WTC11 (cell line): ENCODE measurements at places on chromosomes 16 and 17.
A peak's percentile ranks its signal among the peaks of the same experiment; 100 is the strongest.

DNA sequence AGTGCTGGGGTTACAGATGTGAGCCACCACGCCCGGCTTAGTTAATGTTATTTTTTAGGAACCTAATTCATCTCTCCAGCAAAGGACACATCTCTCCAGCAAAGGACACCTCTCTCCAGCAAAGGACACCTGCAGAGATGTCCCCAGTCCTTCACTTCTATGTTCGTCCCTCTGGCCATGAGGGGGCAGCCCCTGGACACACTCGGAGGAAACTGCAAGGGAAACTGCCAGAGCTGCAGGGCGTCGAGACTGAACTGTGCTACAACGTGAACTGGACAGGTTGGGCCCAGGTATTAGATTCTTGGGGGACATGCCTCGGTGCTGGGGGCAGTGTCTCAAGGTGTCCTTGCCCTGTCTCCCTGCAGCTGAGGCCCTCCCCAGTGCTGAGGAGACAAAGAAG is 4.7 kb downstream of the PFAS start:
- DNase-seq, result no peak

DNA sequence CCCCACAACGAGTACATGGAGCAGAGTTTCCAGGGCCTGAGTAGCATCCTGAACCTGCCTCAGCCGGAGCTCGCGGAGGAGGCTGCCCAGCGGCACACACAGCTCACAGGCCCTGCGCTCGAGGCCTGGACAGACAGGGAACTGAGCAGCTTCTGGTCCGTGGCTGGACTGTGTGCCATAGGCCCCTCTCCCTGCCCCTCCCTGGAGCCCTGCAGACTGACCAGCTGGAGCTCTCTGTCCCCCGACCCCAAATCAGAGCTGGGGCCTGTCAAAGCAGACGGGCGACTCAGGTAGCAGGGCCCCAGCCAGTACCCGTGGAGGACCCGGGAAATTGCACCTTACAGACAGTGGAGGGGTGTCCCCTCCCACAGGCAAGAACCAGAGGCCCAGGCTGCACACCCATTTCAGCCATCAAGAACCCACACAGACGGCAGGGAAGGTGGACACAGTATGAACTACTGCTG is 13.0 kb downstream of the MRPL27 start:
- DNase-seq, result no peak

DNA sequence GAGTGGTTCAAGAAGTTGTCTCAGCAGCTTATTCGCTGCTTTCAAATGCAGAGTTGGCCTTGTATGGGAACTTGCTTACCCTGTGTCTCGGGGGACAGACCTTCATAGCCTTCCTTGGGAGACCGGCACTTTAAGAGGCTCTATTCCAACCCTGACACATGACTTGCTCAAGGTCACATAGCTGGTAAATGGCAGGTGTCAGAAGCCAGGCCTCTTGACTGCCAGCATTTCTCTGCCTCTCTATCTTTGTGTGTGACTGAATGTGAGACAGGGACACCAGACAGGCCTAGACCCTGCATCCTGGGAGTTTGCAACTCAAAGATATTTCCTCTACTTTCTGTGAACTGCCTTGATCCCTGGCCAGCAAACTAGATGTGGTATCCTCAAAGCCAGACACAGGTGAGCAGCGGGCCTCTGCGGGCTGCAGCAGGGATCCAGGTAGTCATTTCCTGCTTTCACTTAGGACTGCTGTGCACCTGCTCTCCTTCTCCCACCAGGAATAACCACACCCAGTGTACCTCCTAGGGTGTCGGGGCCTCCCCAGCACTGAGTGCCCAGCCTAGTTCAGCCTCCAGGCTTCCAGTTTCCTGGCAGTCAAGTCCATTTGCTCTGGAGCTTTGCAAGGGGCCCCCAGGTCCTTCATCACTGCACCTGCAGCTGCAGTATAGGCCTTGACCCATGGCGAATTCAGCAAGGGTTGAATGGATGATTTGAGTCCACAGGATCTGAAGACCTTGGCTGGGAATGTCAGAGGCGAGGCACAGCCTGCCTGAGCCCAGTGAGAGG is 116.6 kb upstream of the TNRC6C start:
- no peak for DNase-seq

DNA sequence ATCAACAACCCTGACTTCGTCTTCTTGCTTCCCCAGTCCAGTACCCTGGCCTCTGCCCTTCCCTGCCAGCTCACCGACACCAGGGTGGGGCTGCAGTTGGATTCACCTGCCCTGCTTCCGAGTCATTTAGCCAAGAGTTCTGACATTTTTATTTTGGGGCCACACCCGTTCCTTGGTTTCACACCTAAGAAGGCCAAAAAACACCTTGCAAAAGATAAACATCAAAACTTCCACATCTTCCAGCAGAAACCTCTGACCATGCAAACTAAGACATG is 41.8 kb upstream of the GFOD2 start:
- no peak for DNase-seq

- peak; percentile 64 for DNase-seq
Measured at GRCh38 chr17:76527430-76528111, 9.9 kb downstream of the CYGB start.

- DNase-seq, result no peak
Measured at GRCh38 chr17:58969156-58969555, 137.5 kb downstream of the TRIM37 start.

- no peak for DNase-seq
Measured at GRCh38 chr16:89019511-89019910, 42.5 kb upstream of the CBFA2T3 start.

DNA sequence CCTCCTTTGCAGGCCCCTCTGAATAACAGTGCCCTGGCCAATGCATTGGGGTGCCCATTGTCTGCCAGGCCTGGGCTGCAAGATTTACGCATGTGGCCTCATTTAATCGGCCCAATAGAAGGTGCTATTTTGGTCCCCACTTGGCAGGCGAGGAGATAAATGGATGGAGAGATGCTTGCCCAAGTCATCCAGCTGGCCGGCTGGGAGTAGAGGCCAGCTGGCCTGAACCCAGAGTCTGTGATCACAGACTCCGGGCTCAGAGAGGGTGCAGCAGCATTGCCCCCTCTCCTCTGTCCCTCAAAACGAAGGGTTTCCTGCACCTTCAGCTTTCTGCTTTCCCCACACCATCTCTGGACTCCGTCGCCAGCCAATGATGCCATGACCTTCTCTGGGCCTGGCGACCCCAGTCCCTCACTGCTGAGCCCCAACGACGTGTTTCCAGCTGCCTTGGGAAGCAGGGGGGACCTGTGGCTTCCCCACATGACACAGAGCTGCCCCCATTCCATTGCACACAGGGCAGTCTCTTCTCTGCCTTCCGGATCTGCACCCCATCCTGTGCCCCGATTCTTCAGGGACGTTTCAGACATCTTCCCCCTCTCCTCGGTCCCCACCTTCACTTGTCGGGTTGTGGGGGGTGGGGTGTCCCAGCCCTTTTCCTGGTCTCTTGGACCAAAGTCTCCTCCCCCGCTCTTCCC is 3.5 kb upstream of the ADGRG1 start:
- no peak for DNase-seq

GRCh38 chr16:87690911-87691685 is 74.7 kb downstream of the KLHDC4 start:
- DNase-seq, result no peak

GRCh38 chr17:59366040-59366757 is 34.7 kb downstream of the YPEL2 start:
- DNase-seq, result peak; percentile 78

DNA sequence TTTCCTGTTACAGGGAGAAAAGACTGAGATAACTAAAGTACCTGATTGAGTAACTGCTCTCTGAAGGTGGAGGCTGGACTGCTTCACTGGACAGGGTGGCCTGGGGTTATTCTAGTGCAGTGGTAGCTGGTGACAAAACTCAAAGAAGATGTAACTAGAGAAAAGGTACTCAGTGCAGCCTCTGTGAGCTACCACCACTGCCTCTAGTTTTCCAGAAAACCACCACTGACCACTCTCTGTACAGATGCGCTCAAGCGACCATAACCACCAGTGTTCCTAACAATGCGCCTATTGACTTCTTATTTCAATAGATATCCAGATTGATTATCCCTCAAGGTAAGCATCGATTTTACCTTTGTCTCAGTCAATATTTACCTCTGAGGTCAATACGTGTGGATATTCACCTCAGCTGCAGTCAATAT is 492.2 kb downstream of the WWOX start:
- no peak for DNase-seq

- no peak for DNase-seq
Measured at GRCh38 chr17:8622191-8622590, 8.3 kb downstream of the MYH10 start.

GRCh38 chr16:72464597-72465368 is 292.8 kb upstream of the PMFBP1 start:
- DNase-seq, result no peak

DNA sequence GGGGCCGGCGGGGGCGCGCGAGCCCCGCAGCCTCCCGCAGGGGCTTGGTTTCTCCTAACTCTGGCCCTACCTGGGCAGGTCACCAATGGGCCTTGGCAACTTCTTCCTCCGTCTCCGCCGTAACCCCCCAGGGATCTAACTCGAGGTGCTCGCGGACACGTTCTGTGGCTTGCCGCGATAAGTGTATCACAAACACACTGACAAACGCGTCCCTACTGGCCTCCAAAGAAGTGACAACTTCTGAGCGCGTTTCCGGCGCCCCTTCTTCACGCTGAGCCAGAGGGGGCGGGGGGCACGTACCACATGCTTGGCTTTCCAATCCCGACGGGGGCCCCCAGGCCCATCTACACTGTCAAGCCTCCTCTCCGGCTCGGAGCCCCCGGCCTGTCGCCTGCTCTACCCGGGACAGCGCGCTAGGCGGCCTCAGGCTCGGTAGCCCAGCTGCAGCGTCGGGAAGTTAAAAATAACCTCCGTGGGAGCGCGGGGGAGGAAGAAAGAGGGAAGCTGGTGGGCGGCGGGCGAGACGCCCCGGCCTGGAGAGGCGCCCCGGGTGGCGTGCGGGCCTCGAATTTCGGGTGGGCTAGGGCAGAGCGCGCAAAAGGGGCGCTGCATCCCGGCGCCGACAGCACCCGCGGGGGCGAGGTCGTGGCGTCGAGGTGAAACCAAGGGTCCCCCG is 725 bp upstream of the SPHK1 start:
- DNase-seq, result peak; percentile 59

- no peak for DNase-seq
Measured at GRCh38 chr16:87240211-87241136, 76.7 kb downstream of the C16orf95 start.

DNA sequence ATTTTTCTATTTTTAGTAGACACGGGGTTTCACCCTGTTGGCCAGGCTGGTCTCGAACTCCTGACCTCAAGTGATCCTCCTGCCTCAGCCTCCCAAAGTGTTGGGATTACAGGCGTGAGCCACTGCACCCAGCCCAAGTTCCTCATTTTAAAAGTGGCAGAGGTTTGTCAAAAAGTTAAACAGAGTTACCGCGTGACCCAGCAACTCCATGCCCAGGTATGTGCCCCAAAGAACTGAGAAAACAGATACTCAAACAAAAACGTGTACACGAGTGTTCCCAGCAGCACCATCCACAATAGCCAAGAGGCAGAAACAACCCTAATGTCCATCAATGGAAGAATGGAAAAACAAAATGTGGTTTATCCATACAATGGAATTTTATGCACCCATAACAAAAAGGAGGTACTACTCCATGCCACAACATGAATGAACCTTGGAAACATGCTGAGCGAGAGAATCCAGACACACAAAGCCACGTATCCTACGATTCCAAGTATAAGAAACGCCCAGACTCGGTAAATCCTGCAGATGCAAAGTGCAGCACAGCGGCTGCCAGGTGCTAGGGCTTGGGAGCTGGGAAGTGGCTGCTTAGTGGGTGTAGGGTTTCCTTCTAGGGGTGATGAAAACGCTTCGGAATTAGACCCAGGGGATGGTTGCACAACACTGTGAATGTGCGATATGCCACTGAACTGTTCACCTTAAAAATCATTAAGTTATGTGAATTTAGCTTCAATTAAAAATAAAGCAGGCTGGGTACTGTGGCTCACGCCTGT is 24.8 kb downstream of the ADCY9 start:
- no peak for DNase-seq

GRCh38 chr16:23274968-23275367 is 27.1 kb upstream of the SCNN1B start:
- DNase-seq, result no peak

- DNase-seq, result no peak
Measured at GRCh38 chr17:66552371-66552770, 250.0 kb downstream of the PRKCA start.
